ENCODE measurements at places on chromosomes 2 and 18.

GRCh38 chr18:5309888-5310470 is 14.5 kb upstream of the ZBTB14 start:
- DNase-seq, result no peak

DNA sequence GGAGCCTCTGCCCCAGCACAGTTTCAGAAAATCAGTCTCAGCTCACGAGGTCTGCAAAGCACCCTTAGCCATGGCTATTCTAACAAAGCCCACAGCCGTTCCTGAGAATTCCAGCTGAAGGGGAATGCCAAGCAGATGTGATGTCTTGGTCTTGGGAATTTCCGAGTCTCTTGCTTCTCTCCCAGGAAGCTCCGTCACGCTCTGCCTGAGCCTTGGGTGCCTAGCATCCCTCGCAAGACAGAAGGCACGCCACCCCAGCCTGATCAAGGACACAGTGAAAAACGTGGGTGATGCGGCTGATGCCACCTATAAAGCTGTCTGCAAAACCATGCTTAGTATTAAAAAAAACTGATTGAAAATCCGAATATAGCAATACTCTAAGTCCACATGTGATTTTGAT is 254.6 kb downstream of the SH3BP4 start:
- DNase-seq, result no peak

DNA sequence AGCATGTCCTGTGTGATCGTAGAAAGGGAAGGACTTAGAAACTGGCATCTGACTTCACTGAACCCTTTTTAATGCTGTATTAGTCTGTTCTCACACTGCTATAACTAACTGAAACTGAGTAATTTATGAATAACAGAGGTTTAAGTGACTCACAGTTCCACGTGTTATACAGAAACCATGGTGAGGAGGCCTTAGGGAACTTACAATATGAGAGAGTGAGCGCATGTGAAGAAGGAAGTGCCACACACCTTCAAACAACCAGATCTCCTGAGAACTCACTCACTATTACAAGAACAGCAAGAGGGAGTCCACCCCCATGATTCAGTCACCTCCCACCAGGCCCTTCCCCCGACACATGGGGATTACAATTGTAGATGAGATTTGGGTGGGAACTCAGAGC is 811.3 kb downstream of the CPS1 start:
- DNase-seq, result no peak

- DNase-seq, result no peak
These were observed 58.2 kb upstream of the MEX3C start for GRCh38 chr18:51255693-51256092.

GRCh38 chr2:109406301-109406700 is 207.5 kb downstream of the SEPTIN10 start:
- DNase-seq, result no peak
